Activated CD4-positive, alpha-beta T cell treated with anti-CD3 and anti-CD28 coated beads, Interleukin-2, amount 50 U/mL, for 48 hours (primary cell): ENCODE measurements at places on chromosomes 3 and 15.

DNA sequence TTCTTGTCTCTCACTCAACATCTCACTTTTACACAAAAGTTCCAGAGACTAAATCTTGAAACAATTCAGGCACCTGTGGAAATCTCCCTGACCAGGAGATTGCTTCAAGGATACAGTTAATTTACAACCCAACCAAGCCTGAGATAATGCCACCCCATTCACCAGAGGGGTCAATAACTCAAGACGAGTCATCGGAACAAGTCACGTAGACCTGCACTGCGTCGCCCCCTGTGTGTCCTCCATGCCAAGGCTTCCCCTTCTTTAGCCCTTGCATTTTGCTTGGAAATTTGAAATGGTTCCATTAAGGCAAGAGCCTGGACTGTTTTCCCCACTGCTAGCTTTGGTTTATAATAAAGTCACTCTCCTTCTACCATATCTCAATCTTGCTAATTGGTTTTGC is 129.0 kb upstream of the NEO1 start:
- DNase-seq: no peak

- no peak for DNase-seq
Measured at GRCh38 chr3:113293348-113293747, 82.0 kb downstream of the BOC start.

DNA sequence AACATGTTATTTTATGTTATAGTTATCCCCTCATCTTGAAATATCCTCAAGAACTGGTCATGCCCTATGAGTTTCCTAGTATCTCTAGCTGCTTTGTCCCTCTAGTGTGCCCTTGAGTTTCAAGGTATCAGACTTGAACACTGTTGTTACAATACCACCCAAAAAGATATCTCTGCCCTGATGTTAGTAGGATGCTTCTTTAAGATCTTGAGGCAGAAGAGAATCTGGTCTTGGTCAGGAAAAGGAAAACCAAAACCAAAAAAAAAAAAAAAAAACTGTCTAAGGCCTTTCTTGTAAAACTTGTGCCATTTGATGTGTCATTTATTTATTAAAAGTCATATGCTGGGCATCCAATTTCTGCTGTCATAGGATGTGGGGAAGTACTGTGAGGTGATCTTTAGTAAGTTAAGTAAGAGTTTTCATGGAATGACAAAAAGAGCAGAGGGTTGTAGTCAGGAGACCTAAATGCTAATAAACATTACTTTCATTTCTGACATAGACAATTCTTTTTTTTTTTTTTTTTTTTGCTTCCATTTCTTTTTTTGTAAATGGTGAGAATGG is 229.7 kb downstream of the NECTIN3 start:
- no peak for DNase-seq

DNA sequence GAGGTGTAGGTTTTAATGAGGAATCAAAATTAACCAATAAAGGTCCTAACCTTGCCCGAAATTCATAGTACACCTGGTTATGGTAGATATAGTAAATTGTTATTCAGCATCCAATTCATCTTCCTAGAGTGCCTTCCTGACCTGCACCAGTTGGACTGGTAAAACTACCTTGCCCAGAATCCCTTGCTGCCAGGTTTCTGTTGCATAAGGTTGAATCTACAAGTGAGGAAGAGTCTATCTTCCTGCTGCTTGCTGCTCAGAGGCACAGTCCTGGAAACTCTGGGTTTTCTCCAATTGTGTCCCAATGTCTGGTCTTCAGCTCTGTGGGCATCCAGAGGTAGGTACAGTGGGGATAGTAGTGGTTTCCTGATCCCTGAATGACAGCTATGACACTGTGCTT is 17.3 kb downstream of the CCDC54 start:
- DNase-seq: no peak

DNA sequence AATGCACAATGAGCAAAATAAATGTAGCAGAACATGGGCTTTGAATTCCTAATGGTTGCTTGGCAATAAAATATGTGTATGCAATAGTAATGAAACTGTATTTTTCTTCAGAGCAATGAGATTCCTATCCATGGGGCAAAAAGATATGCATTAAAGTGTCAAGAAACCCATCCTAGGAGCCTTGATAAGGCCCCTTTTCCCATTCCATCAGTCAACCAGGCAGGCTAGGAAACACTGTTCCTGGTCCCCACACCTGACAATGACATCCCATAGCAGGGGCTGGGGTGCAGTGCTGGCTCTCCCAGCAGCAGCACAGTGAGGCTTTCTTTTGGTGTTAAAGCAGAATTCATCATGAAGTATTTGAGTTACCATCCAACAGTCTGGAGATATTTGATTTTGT is 113.3 kb upstream of the AGTR1 start:
- DNase-seq: no peak

DNA sequence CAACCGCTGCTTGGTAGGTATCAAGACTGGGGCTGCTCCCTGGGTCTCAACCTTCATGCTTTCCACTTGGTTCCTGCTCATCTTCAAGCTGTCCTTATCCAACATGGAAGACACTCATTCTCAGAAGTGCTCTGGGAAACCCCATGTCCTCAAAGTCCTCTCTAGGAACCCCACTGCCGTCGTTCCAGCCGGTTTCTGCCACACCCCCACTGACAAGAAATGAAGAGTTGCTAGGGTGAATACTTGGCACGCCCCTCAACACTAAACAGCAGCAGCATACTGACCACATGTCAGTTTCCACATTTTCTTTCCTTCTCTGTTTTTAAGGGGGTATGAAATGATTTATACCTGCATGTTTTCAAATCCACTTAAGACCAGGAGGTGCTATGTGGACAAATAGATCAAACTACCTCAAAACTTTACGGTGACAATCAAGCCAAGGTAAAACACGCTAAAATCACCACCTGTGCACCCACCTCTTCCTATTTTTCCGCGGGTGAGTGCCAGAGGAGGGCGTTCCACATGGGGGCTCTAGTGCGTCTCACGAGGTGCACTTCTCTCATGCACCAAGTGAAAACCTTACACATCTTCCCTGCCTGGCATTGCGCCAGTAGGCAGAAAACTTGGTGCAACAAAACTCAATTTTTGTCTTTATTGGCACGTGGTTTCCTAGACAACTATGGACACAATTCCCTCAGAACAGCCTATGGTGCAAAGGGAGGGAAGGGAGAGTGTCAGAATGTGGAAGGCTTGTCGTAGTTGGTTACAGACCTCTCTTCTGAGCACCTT is 125.1 kb downstream of the TJP1 start:
- DNase-seq: no peak
